Stimulated activated CD4-positive, alpha-beta T cell treated with anti-CD3 and anti-CD28 coated beads, TNF-alpha, amount 100 ng/mL, for 1 hour (primary cell): ENCODE measurements at places on chromosomes 5 and 9.

DNA sequence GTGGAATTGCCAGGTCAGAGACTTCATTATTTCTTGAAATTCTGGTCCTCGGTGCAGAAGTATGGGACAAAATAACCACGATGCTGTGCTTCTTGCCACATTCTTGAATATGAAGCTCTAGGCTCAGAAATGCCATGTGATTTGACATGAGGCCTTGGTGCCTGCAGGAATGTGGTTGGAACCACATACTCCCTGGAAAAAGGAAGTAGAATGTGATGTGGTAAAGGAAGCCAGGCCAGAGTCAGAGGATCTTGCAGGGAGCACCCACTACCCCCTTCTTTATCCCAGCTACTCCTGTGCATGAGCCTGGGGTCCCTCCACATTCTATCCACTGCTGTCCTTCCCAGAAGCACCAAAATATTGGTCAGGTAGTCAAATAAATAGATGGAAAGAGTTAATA lies 80.9 kb downstream of the FOXD1 start:
- DNase-seq = no peak

DNA sequence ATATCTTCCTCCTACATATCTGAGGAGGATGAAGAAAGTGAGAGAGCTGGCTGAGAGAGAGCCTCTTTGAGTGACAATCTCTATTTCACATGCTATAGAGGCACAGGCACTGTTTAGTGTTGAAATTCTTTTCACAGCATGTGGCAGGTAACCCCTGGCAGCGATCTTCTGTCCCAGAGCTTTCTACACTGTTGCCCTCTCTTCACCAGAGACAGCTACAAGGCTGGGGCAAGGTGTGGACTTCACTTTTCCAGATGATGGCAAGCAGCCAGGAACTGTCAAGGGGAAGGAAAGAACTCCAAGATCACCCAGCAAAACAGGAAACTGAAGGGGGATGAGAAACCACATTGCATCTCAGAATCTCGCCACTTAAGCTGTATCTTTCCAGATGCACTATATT lies 205.2 kb downstream of the CAAP1 start:
- DNase-seq = no peak

GRCh38 chr5:174312270-174312617 lies 266.7 kb downstream of the NSG2 start:
- DNase-seq = no peak

- no peak for DNase-seq
Measured at GRCh38 chr9:123401879-123402513, 46.0 kb downstream of the CRB2 start.

- DNase-seq = no peak
Measured at GRCh38 chr5:12659686-12660085, 755.4 kb upstream of the CTNND2 start.

DNA sequence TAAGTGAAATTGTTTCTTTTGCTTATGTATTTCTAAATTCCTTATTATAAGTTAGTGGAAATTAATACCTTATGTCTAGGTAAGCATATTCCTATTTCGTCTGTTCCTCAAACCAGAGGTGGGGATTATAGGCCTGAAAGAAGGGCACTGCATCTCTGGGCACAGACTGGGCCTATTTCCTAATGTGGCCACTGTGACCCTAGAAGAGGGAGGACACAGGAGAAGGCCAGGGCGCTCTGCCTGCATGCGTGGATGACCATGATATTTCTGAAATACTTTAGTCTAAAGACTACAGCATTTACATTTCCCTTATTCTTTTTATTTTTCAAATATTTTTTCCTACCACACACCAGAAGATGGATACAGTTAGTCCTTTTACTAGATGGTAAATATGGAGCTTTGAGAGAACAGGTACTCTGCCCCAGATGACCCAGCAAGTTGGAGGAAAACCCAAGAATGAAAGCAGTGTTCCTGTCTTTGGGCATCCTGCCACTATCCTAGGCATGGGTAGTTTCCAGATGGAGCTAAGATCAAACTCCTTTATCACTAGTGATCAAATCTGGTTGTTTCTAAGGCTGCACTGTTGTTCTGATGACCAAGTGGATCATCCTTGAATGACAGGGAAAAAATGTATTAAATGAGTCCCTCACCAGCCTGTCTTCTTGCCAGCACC lies 27.8 kb downstream of the RUSC2 start:
- DNase-seq = no peak

DNA sequence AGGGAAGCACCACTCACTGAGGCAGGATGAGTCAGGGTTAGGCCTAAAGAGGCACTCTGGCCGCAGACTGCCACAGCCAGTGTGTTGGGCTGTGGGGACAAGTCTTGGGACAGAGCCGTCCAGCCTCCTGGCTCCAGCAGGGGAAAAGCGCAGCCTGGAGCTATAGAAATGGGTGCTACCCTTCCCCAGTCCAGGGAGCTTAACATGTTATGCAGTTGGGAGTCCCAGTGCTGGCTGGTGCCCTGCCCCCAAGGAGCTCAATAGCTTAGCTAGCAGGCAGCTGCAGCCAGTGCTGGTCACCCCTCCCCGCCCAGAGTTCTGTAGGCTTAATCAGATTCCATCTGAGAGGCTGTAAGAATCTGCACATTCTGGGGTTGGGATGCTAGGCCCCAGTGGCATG lies 399.6 kb upstream of the TUSC1 start:
- DNase-seq = no peak

- no peak for DNase-seq
Measured at GRCh38 chr9:110820381-110820780, 151.8 kb downstream of the MUSK start.

DNA sequence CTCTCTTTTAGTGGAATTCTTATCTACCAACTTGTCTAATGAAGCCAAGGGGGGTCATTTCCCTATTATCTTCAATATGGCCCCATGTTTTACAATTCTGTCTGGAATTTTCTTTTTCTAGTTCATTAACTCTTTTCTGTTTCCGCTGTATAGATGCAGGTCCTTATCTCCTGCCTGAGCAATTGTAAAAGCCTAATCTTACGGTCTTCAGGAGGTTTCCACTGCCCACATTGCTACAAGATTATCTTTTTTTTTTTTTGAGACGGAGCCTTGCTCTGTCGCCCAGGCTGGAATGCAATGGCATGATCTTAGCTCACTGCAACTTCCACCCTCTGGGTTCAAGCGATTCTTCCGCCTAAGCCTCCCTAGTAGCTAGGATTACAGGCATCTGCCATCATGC lies 132.3 kb downstream of the UNC13B start:
- DNase-seq = no peak

DNA sequence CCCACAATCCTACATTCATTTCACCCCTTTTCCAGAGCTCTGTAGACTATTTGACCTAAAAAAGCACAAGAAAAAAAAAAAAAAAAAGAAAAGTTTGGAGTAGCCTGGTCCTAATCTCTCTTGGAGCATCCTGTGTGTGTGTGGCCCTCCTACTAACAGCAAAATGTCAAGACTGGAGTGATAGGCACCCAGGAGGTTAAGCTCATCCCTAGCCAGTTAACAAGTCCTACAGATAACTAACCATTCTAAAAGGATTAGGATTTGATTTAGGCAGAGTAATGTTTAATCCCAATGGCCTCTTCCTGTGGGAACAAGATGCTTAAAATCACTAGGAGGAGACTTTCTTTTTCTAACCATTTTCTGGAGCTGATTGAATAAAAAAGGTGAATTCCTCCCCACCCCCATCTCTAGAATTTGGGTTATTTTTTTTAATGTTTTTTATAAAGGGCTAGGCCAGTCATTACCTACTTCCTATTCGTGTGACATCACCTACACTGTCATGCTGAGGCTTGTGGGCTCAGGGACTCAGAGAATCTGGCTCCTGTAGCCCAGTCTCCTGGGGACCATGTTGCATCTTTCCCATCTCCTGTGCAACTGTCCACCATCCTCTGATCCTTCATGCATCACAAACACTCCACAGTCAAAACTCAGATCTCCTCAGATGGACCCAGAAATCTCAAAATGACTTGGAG lies 43.2 kb upstream of the NR3C1 start:
- DNase-seq = no peak
